ENCODE measurements at places on chromosomes 12 and 14.

DNA sequence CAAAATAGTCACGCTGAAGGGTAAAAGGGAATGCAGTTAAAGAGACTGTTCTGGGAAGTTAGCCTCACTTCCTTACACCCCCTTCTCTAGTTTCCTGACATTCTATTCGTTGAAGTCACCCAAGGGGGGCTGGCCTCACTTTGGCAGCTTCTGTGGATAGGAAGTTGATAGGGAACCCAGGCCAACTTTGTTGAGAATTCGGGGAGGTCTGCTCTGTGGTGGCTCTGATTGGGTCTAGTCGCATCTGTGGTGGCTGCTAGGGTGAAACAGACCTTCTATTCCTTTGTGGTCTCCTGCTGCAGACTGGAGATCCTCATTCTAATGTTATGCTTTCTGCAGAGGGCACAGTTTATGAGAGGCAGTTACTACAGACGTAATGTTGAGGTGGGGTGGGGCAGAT, 28.8 kb upstream of the GZMB start:
- no peak for DNase-seq

DNA sequence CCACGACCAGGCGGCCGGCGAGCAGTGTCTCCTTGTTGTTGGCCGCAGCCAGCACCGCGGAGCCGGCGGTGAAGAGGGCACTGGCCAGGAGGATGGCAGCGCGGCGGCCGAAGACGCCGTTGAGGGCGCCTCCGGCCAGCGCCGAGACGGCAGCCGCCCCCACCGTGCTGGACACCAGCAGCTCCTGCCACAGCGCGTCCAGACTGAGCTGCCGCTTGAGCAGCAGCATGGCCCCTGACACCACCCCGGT, 691 bp downstream of the SLC2A13 start:
- DNase-seq: no peak

DNA sequence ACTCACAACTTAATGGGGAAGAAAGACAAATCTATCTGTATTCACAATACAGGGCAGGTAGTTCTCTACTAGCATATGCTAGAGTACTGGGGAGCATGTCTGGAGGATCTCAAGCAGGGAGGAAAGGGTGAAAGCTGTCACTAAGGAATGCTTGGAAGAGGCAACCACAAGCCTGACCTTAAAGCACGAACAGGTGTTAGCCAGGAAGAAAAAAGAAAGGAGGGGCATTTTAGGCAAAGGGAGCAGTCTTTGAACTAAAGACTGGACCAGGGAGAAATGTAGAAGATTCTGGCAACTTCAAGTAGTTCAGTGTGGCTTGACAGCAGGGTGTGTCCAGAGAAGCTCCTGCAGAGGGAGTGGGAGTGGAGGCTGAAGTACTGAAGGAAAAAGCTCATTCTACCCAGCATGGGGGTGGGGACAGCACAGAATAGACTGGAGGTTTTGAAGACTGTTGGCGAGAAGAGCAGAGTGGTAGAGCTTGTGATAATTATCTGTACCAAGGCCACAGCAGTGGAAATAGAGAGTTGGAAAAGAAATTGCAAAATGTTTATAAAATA, 50.9 kb downstream of the AP5M1 start:
- DNase-seq: no peak

DNA sequence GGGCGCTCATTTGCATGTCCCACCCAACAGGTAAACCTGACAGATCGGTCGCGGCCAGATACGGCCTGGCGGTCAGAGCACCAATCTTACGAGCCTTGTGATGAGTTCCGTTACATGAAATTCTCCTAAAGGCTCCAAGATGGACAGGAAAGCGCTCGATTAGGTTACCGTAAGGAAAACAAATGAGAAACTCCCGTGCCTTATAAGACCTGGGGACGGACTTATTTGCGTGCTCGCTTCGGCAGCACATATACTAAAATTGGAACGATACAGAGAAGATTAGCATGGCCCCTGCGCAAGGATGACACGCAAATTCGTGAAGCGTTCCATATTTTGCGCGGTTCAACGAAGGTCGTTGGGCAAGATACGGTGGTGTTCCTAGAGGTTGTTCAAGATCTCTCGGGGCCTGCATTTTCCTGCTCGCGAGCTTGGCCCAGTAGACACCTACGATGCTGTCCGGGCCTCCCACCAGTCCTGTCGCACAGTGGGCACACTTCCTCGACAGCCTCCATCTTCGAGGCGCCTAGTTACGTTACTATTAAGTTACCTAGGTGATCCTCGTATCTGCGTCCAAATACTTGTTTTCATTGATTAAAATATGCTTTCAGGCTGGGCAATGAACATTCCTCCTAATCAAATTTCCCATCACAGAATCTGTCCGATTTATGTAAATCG, at the start of gene RNU6-7:
RNU6-7 (plus strand) TSS at position 230 of the 675 bp plus-strand sequence.
- DNase-seq: no peak

GRCh38 chr14:106185837-106186233, 659.5 kb downstream of the TMEM121 start:
- DNase-seq: no peak

GRCh38 chr12:85392508-85392907, 112.5 kb downstream of the ALX1 start:
- DNase-seq: no peak

- DNase-seq: no peak
These were observed 61.5 kb downstream of the IQSEC3 start for GRCh38 chr12:128079-128478.

DNA sequence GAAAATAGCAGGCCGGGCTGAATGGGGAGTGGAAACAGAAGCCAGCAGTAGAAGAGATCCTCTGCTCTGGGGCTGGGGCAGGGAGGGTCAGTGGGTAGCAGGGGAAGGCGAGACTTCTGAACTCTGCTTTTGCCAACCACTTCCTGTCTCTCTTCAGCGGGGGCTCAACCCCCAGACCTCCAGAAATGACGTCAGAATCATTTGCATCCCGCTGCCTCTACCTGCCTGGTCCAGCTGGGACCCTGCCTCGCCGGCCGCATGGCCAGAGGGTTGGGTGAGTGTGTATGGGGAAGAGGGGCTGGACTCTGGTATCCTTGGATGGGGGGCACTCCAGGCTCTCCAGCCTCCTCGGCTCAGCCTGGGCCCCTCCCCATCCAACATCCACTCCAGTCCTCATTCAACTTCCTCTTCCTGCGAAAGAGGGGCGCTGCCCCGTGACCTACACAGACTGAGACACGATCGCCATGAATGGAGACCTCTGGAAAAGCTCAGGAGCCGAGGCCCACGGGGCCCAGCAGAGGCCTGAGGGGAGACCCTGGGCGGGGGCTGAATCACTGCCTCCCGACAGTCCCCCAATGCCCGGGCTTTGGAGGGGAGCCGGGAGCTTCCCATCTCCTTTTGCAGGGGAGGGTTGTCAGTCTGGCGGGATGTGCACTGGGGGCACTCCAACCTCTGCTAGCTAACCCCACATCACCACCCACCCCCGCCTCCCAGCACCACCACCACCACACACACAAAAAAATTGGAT, 458 bp upstream of the HOXC4 start:
- no peak for DNase-seq

GRCh38 chr12:128513831-128514230, 246.9 kb downstream of the TMEM132C start:
- DNase-seq: no peak

DNA sequence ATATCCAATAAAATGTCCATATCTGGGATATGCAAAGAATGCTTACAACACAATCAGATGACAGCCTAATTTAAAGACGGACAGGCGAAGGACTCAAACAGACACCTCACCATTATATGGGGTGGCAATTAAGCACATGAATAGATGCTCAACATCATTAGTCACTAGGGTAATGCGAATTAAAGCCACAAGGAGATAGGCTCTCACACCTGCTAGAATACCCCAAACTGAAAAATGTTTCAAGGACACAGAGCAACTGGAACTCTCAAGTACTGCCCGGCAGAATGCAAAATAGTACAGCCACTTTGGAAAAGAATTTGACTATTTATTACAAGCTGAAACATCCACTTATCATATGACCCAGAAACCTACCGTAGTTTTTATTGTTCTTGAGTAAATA, 42.9 kb downstream of the FERMT2 start:
- no peak for DNase-seq

- no peak for DNase-seq
These were observed 171.0 kb upstream of the HIF1A start for GRCh38 chr14:61524211-61524806.

DNA sequence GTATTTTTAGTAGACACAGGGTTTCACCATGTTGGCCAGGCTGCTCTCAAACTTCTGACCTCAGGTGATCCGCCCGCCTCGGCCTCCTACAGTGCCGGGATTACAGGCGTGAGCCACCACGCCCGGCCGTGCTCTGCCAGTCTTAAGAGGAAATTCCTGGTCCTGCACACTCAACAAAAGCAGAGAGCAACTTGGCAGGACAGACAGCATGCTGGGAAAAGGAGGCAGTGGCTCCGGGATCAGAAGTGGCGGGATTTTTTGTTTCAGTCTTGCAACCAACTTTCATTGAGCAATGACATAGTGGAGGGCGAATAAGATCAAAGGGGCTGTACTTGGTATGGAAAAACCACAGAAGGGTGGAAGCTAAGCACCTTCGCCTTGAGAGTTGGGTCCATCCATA, 2.1 kb downstream of the CKAP4 start:
- peak; percentile 29 for DNase-seq

- DNase-seq: no peak
These were observed 81.3 kb downstream of the PPHLN1 start for GRCh38 chr12:42407306-42407705.

DNA sequence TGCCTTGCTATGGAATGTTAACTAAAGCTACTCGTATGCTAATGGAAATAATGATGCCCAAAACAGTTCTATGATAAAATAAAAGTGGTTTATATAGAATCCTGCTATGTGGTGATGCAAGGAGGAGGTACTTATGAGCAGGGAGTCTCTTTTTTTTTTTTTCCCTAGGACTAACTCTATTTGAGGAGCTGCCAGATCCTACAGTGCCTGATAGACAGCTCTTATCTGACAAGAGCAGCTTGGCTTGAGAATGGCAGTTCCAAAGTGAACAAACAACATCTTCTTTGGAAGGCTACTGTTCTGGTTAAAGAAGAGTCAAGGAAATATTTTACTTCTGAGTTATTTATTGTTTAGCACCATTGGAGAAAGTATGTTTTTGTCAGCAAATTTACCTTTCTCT, 10.2 kb upstream of the ACSM4 start:
- no peak for DNase-seq

GRCh38 chr12:63844391-63845341, at the start of gene SRGAP1:
TSS of gene SRGAP1 (plus strand) at chr12:63844700. CDS start at chr12:63844817, 117 bp downstream.
- DNase-seq: peak; percentile 46

DNA sequence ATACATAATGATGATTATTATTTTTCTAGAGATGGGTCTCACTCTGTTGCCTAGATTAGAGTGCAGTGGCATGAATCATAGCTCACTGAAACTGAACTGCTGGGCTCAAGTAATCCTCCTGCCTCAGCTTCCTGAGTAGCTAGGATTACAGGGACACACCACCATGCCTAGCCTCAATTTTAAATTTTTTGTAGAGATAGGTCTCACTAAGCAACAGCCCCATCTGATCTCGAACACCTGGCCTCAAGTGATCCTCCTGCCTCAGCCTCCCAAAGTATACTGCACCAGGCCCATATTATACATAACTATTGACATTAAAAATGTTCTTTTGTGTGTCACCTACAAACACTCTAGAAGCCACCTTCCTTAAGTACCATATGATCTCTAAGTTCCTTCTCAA, 3.4 kb downstream of the TXNRD1 start:
- no peak for DNase-seq

DNA sequence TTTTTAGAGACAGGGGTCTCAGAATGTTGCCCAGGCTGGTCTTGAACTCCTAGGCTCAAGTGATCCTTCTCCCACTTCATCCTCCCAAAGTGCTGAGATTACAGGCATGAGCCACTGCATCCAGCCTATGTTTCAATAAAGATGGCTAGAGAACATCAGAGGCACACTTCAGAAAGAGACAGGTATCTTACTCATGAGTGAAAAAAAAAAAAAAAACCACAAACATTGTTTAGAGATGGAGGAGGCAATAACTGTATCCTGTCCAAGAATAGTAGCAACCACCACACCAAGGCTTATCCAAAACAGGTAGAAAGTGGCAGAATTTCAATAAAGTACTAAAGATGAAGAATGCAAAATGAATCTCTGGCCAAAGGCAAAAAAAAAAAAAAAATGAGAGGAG, 30.3 kb downstream of the EEA1 start:
- DNase-seq: no peak

- DNase-seq: no peak
These were observed 34.4 kb downstream of the TBX3 start for GRCh38 chr12:114649585-114649984.

DNA sequence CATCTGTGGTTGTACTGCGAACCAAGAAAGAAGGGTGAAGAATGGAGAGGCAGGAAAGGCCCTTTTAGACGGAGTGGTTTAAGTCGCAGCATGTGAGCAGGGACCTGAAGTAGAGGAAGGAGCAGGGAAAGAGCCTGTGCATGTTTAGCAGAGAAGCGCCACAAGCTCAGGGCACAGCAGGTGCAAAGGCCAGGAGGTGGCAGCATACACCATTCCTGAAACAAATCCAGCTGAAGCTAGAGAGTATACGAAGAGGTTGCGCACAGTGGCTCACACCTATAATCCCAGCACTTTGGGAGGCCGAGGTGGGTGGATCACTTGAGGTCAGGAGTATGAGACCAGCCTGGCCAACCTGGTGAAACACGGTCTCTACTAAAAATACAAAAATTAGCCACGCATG, 49.9 kb downstream of the HELB start:
- no peak for DNase-seq

All from fibroblast of skin of left quadriceps (primary cell).